ENCODE measurements at places on chromosomes 2 and 18.

DNA sequence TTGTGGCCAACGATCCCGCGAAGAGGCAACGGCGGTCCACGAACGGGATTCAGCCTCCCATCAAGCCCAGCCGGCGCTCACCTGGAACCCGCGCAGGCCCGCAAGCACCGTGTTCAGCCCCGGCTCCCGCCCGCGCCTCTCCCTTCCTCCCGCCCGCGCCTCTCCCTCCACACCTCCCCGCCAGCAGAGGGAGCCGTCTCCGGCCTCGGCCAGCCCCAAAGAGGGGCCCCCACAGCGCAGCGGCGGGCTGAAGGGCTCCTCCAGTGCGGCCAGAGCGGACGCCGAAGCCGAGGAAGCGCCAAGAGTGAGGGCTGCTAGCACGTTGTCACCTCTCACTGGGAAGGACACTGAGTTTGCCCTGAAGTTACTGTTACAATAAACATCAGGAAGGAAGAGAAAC, 55.3 kb upstream of the LAPTM4A start:
- no peak for DNase-seq

DNA sequence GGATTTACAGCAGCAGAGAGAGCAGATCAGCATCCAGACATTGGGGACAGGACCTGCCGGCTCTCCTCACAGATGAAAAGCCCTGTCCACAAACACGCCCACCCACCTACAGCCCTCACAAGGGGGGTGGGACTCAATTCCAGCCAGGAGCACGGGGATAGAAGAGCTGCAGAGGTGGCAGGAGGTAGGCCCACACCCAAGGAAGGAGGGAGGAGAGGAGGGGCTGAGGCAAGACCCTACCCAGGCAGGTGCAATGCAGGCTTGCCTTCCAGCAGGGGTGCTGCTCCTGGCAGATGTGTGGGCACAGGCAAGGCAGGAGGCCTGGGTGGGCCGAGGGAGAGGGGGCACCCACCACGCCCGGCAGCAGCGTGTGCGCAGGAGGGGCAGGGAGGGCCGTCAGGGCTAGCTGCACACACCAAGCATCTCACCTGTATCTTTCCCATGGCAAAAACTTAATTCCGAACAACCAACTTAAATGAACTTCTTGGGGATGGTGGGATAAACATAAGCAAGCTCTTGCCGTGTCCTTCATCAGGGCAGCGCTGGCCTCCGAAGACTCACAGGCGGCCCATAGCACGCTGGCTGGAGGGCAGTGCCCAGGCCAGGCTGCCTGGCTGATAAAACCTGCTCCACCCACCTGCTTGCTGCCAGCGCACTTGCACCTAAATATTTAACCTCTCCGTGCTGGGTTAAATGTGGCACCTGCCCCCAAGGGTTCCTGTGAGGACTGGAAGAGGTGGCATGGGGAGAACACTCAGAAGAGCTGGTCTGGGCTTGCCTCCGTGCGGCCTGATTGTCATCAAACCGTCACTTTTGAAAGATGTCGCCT, 219.5 kb downstream of the HDAC4 start:
- no peak for DNase-seq

DNA sequence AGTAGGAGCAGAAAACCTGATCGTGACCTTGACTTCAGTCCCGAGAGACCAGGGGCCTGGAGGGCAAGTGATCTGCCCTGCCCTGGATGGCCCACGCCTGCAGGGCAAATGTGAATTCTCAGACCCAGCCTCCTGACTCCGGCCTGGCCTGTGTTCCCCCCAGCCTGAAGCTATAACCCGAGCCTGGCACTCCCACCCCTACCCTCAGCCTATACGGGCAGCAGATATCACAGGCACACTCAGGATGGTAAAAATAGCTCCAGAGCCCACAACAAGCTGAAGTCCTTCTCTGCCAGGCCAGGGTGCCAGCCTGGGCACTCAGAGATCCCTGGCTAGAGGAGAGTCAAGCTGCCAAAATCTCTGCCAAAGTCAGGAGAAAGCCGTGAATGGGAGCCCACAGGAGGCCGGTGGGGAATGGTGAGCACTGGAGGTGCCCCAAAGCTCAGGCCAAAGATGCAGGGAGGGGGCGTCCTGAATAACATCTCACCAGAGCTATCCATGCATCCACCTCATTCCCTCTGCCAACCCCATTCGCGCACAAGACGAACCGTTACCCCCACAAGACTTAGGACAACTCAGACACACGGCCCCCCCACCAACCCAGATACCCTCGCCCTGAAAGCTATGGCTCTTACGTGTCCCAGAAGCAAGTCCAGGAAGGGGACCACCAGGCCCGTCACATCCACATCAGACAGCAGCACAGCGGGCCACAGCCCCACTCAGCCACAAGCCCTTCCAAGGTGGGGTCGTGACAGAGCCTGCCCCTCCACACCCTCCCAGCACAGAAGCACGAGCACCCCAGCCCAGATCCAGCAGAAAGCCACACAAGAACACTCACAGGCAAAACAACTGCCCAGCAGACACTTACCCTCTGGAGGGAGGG, 144.9 kb downstream of the TNS1 start:
- no peak for DNase-seq

DNA sequence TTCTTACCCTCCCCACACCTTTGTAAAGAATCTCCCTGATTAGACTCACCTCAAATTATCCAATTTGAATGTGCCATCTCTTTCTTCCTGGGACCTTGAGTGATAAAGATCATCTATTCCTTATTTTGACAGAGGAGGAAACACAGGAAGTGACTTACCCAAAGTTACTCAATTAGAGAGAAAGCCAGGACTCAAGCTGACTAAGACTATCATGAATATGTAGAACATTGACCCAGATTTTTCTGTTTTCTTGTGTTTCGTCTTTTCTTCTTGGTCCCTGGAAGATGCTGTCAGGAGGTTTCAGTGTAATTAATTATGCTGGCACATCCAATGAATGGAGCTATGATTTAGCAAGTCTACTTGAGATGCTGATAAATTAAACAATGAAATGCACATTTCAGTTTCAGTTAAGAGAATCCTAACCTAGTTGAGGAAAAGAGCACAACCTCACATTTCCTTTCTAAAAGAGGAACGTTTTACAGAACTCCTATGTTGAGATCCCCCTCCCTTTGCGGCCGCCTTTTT, 380.4 kb downstream of the CLIP4 start:
- no peak for DNase-seq

DNA sequence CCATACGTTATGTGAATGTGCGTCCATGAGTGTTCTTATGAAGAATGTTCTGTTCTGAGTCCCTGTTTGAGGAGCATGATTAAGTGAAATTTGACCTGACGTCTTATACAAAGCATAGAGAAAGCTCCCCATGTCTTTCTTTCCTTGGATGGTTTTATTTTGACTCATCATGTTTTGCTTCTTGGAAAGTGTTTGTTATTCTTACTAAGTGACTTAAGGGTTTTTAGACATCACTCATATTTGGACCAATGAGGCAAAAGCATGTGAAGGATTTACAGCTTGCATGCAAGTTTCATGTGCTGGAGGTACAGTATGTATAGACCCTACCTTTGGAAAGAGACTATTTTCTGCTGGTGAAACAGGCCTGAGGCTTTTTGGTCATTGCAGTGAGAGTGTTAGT, 33.5 kb upstream of the ZEB2 start:
- no peak for DNase-seq

DNA sequence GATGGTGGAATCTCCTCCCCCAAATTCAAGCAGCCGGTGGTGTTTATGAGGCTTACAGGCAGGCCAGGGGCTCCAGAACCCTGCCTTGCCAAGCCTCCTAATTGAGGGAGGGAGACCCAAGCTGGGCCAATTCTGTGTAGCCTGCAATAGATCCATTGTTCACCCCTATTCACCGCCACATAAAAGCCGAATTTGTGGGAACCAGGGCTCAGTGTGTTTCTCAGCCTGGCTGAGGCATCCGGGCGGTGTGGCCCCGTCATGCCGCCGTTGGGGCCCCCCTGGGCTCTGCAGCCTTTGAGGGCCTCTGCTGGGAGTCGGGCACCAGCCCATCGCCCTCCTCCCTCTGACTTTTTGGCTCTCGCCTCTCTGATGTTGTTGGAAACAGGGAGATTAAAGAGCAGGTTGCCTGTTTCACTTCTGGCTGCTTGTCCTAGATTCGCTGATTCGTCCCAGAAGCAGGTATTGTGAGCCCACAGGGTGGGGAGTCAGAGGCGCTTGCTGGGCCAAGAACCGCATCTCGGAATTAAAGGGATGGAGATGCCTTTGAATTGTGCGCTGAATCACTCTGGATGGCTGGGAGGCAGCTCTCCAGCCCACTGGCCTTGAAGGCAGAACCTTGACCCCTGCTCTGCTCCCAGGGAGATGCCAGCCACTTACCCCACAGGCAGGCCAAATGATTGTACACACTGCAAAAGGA, 14.7 kb upstream of the OTOS start:
- no peak for DNase-seq

DNA sequence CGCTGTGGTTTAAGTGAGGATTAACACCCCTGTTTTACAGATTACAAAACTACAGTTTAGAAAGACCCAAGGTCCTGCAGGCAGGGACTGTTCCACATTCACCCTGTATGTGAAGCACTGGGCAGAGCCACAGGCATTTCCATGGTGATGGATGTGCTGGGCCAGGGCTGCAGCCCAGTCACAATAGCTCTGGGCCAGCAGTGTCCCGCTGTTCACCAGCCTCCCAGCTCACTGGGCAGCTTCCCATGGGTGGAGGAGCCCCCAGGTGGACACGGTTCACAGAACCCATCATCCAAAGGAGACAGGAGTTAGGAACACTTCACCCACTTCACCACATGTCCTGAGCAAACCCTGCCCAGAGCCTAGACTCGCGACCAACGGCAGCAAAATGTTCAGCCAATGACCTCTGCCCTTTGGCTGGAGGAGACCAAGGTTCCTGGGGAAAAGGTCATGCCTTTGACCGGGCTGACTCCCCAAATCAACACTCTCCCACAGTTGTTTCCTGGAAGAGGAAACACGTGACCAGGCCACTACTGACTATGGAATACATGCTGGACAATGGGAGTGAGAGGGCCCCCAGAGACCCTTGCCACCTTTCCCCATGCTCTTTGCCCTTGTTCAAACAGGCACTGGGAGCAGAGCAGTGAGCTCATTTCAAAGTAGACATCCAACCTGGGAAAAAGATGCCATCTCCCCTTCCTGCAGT, 28.0 kb upstream of the SLC35F6 start:
- DNase-seq, result no peak

DNA sequence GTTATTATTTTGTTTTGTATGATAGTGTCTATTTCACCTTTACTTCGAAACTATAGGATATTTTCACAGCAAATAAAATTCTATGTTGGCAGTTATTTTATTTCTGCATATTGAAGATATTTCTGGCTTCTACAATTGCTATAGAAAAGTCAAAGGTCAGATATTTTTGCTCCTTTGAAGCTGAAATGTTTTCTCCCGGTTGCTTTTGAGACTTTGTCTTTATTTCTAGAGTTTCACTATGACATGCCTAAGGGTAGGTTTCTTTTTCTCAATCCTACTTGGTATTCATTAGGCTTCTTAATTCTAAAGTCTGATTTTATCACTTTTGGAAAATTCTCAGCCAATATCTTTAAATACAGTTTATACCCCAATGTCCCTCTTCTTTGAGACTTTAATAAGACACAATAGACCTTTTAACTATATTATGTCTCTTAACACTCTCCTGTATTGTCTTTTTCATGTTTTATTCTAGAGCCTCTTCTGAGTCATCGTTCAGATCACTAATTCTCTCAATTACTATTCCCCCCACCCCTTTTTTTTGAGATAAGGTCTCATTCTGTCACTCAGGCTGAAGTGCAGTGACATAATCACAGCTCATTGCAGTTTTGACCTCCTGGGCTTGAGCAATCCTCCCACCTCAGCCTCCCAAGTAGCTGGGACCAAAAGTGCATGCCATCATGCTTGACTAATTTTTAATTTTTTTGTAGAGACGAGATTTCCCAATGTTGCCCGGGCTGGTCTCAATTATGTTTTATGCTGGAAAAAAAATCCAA, 50.5 kb downstream of the USP37 start:
- DNase-seq, result no peak

DNA sequence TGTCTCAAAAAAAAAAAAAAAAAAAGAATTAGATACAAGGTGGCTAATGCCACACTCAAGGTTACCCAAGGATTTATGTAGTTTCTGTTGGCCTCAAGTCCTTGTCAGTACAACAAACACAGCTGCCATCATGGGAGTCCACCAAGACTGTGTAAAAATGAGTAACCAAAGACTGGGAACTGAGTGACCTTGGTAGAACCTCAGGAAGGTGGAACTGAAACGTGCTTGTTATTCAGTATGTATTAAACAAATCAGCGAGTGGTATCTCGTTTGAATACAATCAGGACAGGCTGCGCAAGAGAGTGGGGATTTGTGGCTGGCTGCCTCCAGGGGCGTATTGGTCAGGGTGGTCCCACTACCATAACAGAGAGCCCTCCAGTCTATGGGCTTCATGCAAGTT, 1.6 kb upstream of the SFTPB start:
- DNase-seq, result no peak

DNA sequence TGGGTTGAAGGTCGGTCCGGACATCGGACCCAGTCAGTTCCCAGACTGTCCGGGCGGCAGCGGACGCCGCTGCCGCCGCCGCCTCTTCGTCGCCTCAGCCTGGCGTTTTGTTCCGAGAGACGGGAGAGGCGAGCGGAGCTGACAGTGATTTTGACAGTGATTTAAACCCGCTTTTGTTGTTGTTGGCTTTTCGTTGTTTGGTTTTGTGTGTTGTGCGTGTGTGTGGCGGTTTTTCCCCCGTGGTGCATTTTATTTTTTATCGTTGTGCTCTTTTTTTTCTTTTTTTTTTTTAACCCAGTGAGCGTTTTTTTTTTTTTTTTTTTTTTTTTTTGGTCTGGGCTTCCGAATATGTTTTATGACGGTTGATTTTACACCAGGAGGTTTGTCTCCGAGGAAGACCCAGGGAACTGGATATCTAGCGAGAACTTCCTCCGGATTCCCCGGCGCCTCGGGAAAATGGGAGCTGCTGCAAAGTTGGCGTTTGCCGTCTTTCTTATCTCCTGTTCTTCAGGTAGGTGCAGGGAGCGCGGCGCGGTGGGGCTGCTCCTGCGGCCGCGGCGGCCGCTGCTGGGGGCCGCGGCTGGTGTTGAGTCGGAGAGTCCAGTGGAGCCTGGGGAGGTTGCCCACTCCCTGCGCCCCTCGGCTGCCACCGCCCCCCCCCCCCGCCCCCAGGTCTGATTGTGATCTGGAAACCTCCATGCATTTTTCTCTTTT, at the start of gene ACVR2A:
Gene ACVR2A (plus strand): TSS at position 333 of the 714 bp plus-strand sequence. CDS start 124 bp downstream, at position 457.
- peak; percentile 13 for DNase-seq

- no peak for DNase-seq
Measured at GRCh38 chr2:219578811-219579613, 6.9 kb downstream of the INHA start.

DNA sequence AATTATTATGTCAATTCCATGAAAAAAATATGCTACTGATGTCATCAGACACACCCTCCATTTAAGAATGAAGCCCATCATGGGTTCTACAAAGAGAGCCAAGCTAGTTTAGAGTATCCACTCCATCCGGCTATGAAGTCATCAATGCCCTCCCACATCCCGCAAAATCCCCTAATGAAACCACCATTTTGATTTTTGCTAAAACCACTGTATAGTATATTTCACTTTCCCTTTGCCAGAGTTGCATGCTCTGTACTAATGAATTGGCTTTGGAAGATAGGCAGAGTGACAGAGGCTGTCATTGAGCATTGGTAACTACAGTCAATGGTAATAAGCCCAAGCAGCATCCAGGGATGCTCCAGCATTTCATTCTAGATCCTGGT, 118.6 kb downstream of the ANKRD44 start:
- no peak for DNase-seq

Data from GM12891 (cell line).